Stimulated activated CD8-positive, alpha-beta memory T cell treated with anti-CD3 and anti-CD28 coated beads, Interleukin-7, amount 100 ng/mL, for 24 hours (primary cell): ENCODE measurements at places on chromosomes 2 and 18.

DNA sequence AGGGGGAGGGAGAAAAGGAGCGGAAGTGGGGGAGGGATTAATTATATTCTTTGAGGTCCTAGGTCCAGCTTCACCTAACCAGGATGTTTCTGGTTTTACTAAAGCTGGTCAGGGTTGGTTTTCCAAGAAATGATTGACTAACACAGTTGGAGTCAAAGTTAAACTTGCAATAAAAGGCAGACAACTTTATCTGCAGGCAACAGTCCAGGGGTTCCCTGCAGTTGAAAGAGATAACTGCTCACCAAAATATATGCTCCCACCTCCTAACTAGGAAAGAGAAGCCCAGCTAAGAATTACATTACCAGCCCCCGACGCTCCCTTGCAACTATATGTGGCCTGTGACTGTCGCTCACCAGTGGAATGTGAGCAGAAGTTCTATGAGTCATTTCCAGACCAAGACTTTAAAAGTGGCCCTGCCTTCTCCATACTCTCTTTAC lies 140.0 kb upstream of the PKDCC start:
- no peak for DNase-seq

- DNase-seq, result no peak
Measured at GRCh38 chr18:12637901-12638643, 19.8 kb downstream of the SPIRE1 start.

DNA sequence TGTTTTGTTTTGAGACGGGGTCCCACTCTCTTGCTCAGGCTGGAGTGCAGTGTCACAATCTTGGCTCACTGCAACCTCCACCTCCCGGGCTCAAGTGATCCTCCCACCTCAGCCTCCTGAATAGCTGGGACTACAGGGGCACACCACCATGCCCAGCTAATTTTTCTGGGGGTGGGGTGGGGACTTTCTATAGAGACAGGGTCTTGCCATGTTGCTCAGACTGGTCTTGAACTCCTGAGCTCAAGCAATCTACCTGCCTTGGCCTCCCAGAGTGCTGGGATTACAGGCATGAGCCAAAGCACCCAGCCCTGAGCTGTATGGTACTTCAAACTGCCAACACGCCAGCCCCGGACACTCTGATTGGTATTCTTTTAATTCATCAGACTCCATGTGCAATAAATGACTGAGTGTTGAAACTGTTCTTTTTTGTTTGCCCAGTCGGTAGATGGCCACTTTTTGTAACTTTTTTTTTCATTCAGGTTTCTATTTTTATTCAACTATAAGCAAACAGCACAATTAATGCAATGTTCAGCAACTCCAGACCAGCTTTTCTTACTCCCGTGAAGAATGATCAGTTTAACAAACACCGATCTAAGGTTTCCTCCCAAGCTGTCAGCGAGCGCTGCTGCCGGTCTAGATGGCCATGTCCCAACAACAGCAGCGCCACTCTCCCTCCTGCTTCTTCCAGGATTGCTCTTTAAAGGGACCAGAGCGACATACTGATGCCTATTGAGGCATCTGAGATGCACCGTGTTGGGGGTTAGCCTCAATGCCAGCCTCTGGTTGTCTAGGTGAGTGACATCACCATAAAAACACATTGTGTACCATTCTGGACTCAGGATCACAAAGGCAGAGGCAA lies 12.5 kb upstream of the TGOLN2 start:
- DNase-seq, result no peak

GRCh38 chr2:166410828-166411472 lies 35.2 kb upstream of the SCN9A start:
- no peak for DNase-seq

DNA sequence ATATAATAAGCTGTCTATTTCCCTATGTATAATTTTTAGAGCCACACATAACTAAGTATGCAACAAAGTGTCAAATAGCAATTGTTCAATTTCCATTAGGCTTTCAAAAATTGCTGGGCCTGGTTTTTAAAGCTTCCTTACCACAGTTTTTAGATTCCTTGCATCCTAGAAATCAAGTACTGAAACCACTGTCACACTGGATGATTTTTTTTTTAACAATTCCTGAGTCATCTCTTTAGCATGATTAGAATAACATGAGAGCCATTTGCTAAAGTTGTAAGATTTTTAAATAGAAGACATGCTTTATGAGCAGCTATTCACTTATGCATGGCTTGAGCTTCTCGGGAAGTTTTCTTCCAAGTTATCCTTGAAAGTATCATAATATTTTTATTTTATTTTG lies 319.5 kb upstream of the NXPH2 start:
- DNase-seq, result no peak

DNA sequence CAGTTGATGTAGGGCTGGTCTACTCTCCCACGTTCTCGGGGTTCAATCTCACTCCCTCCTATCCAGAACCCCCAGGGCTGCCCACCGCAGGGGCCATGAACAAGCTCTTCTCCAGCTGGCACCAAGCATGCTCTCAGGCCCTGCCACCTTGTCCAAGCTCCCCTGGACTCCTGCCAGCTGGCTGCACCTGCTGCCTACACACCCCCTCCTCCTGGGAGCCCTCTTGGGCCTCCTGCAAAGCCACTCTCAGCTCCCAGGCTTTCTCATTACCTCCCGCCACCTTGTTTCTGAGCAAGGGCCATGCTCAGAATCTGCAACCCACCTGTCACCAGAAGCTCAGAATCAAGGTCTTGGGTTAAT lies 56.0 kb downstream of the HDAC4 start:
- DNase-seq, result no peak
